ENCODE measurements at places on chromosomes 1 and 21. TPM values are rescaled to one million over a fixed set of nuclear protein-coding genes. Genes with fewer than 3 reads are reported as not detected.

The S100B gene
- polyA plus RNA-seq = 0.96 TPM

The FAM3B gene
- 3.6 TPM for polyA plus RNA-seq

The CNN3 gene
- polyA plus RNA-seq = 312 TPM

The ACOT11 gene
- 1.6 TPM for polyA plus RNA-seq

The GMEB1 gene
- polyA plus RNA-seq = 13.3 TPM

The SYPL2 gene
- 0.56 TPM for polyA plus RNA-seq

The PTPRU gene
- 7.9 TPM for polyA plus RNA-seq

The RNF220 gene
- 63.6 TPM for polyA plus RNA-seq

The SPTA1 gene
- not detected for polyA plus RNA-seq

The PARP1 gene
- 1,082 TPM for polyA plus RNA-seq

The ASCL5 gene
- not detected for polyA plus RNA-seq

The PAQR6 gene
- polyA plus RNA-seq = 2.6 TPM

The FMO3 gene
- 0.26 TPM for polyA plus RNA-seq

The LRRC53 gene
- polyA plus RNA-seq = not detected

DNA sequence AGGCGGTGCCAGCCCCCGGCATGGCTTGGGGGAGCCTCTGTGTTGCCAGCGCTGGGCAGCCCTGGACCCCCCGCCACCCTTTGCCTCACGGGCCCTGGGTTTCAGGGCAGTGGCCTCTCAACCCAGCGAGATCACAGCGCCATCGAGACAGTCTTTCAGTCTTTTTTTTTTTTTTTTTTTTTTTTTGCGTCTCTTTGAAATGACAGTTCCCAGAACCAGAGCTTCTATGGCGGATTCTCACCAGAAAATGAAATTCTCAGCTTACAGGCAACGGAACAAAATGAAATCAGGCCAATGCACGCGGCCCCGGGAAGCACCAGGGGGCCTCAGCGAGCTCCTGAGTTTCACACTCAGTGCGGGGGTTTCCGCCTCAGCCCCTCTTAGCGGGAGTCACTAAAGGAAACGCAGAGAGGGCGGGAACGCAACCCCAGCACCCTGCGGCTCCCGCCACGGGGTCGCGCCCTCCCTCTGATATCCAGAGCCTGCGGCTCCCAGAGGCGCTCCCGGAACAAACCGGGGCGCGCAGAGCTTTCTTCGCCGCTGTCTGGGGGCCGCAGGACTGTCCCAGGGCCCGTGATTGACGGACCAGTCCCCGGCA, 8.0 kb upstream of the COL6A1 start:
- DNase-seq = peak; percentile 81

DNA sequence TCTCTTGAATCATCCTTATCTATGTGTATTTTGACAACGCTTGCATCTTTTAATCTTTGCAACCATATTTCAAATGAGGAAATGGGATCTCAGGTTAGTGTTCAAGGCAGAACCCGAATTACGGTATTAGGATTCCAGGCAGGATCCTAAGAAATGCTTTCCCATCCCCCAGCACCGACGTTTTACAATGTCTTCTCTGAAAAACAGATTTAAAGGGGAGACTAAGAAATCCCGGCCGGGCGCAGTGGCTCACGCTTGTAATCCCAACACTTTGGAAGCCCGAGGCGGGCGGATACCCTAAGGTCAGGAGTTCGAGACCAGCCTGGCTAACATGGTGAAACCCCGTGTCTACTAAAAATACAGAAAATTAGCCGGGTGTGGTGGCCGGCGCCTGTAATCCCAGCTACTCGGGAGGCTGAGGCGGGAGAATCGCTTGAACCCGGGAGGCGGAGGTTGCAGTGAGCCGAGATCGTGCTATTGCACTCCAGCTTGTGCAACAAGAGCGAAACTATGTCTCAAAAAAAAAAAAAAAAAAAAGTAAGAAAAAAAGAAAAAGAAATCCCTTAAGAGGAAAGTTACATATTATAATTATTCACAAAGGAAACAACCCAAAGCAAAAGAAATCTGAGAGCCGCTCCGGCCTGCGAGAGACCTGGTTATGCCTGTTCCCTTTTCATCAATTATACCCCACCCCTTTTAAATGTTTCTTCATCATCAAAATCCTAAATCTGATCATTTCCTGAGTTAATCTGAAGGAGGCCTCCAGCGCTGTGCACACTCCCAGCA, 801 bp upstream of the GORAB start:
- peak; percentile 49 for DNase-seq

- peak; percentile 24 for DNase-seq
Measured at GRCh38 chr1:17643861-17644703, 104.6 kb downstream of the ARHGEF10L start.

DNA sequence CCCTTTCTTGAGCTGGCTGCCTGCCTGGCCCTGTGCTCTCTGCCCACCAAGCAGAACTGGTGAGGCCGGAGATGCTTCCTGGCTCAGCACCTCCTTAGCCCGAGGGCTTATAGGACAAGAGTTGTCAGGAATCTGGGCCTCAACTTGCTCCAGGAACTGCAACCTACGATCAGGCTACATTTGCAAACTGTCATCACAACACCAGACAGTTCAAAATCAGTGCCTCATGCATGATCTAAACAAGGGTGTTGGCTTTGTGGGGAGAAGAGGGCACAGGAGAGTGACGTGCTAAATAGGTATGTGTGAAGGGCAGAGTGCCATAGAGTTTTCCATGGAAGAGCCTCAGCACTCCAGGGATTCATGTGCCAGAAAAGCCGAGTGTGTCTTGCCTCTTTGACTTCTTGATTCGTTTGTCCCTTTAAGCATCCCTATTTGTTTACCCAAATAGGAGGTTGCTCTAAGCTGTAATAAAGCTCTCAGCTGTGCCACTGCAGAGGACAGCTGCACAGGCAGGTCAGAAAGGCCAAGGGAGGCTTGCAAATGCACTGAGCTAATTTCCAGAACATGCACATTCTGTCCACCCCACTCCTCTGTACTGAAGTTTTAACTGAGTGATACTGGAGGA, 30.2 kb upstream of the NEK2 start:
- no peak for DNase-seq

DNA sequence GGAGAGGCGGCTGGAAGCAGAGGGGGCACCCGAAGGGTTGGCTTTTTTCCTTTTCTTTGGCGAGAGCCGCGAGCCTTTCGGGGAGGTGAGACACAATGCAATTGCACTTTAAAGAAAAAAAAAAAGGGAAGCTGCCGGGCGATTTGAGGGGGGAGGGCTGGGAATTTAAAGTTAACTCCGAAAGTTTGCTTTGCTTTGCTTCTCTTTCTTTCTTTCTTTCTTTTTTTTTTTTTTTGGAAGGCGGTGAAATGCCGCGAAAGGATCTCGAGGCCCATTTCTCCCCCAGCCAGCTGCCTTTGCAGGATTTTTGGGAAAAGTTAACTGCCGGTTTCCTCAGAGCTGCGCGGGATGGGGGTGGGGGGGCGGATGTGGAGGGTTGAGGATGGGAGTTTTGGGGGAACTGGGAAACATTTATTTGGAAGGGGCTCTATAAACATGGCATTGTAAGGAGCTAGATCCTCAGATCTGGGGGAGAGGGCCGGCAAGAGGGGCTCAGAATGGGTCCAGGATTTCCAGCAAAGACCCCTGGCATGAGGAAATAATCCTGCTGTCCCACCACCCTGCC, 997 bp downstream of the ZNF362 start:
- peak; percentile 22 for DNase-seq

- peak; percentile 96 for DNase-seq
Measured at GRCh38 chr1:27284425-27285273, 37.3 kb upstream of the TMEM222 start.

GRCh38 chr1:63148825-63149645, 173.3 kb upstream of the FOXD3 start:
- peak; percentile 85 for DNase-seq

- no peak for DNase-seq
Measured at GRCh38 chr1:30899577-30900389, 8.8 kb downstream of the SDC3 start.

GRCh38 chr1:155976913-155977689, 1.2 kb downstream of the ARHGEF2 start:
- DNase-seq = no peak

- DNase-seq = no peak
Measured at GRCh38 chr1:109274533-109275476, 8.1 kb downstream of the PSRC1 start.

DNA sequence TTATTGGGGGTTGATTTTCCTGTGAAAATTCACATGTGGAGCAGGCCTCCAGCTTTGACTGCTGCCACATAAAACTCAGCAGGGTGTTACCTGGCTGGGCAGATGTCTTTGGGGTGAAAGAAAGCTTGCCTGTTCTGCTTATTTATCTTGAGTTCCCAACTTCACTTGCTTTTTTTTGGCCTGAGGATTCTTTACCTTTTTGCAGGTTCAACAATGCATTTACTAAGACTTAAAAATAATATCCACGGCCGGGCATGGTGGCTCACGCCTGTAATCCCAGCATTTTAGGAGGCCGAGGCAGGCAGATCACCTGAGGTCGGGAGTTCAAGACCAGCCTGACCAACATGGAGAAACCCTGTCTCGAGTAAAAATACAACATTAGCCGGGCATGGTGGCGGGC, 509.1 kb downstream of the KIF26B start:
- no peak for DNase-seq

- DNase-seq = no peak
Measured at GRCh38 chr1:103220631-103221041, 112.3 kb upstream of the COL11A1 start.

DNA sequence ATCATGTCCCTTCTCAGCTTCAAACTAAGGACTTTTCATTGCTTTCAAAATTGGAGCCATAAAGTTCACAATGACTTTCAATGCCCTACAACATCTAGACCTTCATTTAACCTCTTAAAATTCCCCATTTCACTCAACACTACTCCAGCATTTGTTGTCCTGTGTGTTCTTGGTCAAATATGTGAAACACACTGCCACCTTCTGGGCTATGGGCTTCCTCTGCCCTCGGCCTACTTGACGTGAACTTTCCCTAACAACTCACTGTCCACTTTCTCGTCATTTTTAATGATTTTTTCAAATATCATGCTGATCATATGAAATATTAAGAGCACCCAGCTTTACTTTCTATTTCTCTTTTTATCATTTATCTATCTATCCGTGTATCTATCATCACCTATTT, 2018.4 kb downstream of the NCAM2 start:
- DNase-seq = peak; percentile 48

- no peak for DNase-seq
Measured at GRCh38 chr1:218848009-218848408, 325.7 kb upstream of the LYPLAL1 start.

DNA sequence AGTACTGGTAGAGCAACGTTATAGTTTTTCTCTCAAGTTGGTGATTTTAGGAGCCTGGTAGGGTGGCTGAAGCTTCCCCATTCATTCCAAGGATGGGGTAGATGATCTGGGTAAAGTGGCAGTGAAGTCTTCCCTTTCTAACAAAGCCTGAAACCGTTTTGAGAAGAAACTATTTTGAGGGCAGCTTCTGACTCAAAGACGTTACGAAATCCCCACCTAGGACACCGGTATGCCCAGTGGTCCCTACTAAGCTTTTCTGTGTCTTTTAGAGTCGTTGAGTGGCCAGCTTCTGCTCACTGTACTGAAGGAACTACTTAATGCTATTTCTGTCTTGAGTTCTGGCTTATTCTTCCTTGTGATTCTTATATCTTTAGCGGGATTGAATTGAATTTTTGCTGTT, 1.4 kb downstream of the WDTC1 start:
- DNase-seq = no peak

DNA sequence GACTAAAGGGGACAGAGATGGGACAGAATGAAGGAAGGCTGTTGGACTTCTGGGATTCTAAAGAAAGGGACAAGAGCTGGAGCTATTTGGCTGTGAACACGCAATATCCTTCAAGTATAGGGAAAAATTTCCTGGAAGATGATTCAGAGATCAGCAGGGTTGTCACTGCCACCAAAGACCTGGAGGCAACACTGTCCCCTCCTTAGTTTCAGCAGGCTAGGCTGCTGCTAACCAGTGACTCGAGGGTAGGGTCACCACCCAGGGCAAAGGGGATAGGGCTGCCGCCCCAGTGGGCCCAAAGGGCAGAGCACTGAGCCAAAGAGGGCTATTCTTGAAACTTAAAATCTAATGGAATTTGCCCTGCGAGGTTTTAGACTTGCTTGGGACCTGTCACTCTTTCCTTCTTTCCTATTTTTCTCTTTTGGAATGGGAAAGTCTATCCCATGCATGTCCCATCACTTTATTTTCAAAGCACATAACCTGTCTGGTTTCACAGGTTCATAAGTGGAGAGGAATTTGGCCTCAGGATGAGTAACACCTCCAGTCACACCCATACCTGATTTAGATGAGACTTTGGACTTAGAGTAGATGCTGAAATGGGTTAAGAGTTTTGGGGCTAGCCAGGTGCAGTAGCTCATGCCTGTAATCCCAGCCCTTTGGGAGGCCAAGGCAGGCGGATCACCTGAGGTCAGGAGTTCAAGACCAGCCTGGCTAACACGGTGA, 11.9 kb downstream of the IFNLR1 start:
- no peak for DNase-seq

DNA sequence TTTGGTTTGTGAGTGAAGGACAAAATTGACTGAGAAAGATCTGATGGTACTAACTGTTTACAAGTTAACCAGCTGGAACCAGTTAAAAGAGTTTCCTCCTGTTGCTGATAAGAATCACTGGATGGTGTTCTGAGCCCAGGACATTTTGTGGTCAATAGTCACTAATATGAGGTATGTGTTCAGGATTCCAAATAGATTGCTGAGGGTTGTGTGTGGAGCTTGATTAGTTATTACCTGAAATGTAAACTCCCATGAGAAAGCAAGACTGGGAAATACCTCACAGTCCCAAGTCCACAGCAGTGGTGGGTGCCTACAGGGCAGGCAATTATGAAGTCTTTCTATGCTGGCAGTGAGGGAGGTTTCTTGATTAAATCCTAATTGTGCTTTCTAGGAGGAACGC, 164.6 kb downstream of the DNM3 start:
- DNase-seq = no peak

DNA sequence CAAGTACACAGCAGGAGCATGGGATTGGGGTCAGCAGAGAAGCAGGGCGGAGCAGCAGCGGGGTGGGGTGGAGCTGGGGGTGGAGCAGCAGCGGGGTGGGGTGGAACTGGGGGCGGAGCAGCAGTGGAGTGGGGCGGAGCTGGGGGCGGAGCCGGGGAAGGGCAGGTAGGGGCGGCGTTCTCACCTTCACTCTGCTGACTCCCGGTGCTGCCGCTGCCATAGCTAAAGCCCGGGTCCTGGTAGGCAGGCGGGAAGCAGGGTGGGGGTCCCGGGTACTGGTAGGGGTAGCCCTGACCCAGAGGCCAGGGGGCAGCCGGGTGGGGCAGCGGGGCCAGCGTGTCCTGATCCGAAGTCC, 6.7 kb downstream of the TAS1R3 start:
- peak; percentile 74 for DNase-seq

GRCh38 chr1:154155251-154155650, 378 bp upstream of the NUP210L start:
- DNase-seq = peak; percentile 23

GRCh38 chr1:217620814-217621213, 10.1 kb downstream of the GPATCH2 start:
- no peak for DNase-seq

- DNase-seq = no peak
Measured at GRCh38 chr21:45988366-45989347, 7.1 kb downstream of the COL6A1 start.

DNA sequence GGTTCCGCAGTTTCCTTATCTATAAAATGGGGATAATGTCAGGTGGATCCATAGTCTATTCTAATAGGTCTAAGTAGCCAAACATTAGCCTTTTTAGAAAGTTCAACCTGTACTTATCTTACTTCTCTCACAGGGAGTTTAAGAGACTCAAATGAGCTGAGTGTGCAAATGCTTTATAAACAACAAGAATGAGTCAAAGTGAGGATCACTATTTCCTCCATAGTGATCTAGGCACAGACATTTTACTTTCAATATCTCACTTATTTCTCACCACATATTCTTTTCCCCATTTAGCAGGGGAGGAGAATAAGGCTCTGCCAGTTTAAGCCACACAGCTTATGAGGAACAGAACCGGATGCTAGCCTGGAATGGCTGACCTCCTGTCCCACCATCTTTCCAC, 92.1 kb upstream of the LMO4 start:
- DNase-seq = no peak

GRCh38 chr1:63327417-63328054, 5.2 kb downstream of the FOXD3 start:
- DNase-seq = peak; percentile 96
